Stomach (tissue), 19 donors: ENCODE measurements at places on chromosomes 16 and 17. TPM values are rescaled to one million over a fixed set of nuclear protein-coding genes. Genes with fewer than 3 reads are reported as not detected.

Gene GAS2L2
- total RNA-seq: not detected

Gene GNAO1
- total RNA-seq: 5.7 TPM

Gene KRT36
- total RNA-seq: not detected

Gene ESRP2
- 19.8 TPM for total RNA-seq

Gene KRT31
- total RNA-seq: not detected

Gene LRRC46
- not detected for total RNA-seq

Gene CSH2
- total RNA-seq: not detected

Gene HGS
- 142 TPM for total RNA-seq

Gene TAT
- total RNA-seq: not detected

Gene KRT15
- 2.6 TPM for total RNA-seq

Gene MT3
- total RNA-seq: not detected

Gene ANKS3
- 79.9 TPM for total RNA-seq

Gene MLX
- total RNA-seq: 101 TPM

Gene DNASE1L2
- not detected for total RNA-seq

Gene CSH1
- total RNA-seq: not detected

Gene PPP1R27
- total RNA-seq: not detected

Gene LGALS9B
- 25.2 TPM for total RNA-seq

Gene CYGB
- total RNA-seq: 40.4 TPM

Gene MMP25
- 1.1 TPM for total RNA-seq

Gene ALOXE3
- not detected for total RNA-seq

Gene GCGR
- total RNA-seq: not detected

Gene NAGS
- total RNA-seq: not detected

Gene IGF2BP1
- not detected for total RNA-seq

Gene EVPL
- 5.5 TPM for total RNA-seq

Gene RNF227
- total RNA-seq: 6.2 TPM

Gene GPR179
- total RNA-seq: not detected

Gene KRT16
- total RNA-seq: not detected

Gene KREMEN2
- not detected for total RNA-seq

Gene GAS7
- total RNA-seq: 45.2 TPM

Gene RBBP6
- total RNA-seq: 130 TPM

Gene MOSMO
- total RNA-seq: 1.2 TPM

Gene CLDN7
- 17.4 TPM for total RNA-seq

Gene TMEM235
- total RNA-seq: not detected

Gene ZDHHC1
- 33.6 TPM for total RNA-seq

Gene GDPD3
- 2.7 TPM for total RNA-seq

Gene ALOX15B
- 7.0 TPM for total RNA-seq

Gene RNF135
- total RNA-seq: 4.6 TPM

Gene KCTD2
- 12.5 TPM for total RNA-seq

Gene RMI2
- total RNA-seq: 13.9 TPM

Gene SRSF1
- 299 TPM for total RNA-seq

Gene MT1H
- total RNA-seq: not detected

Gene NOL11
- 53.6 TPM for total RNA-seq

Gene AHSP
- not detected for total RNA-seq

Gene PIEZO1
- 102 TPM for total RNA-seq

Gene OR1D2
- not detected for total RNA-seq

Gene NPIPB4
- 111 TPM for total RNA-seq

Gene GAST
- total RNA-seq: 32.7 TPM

Gene TBC1D3I
- not detected for total RNA-seq

Gene IKZF3
- total RNA-seq: not detected

Gene ACSM2B
- 1.8 TPM for total RNA-seq
